ENCODE measurements at places on chromosomes 6 and 20.

DNA sequence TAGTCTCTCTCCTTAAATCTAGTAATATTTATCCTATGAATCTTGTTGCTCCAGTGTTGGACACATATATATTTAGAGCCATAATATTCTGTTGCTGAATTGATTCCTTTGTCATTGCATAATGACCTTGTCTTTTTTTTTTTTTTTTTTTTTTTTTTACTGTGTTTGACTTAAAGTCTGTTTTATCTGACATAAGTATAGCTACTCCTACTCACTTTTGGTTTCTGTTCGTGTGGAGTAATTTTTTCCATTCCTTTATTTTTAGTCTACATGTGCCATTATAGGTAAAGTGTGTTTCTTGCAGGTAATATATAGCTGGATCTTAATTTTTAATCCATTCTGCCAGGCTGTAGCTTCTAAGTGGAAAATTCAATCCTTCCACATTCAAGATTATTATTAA, 166.5 kb downstream of the GMDS start:
- DNase-seq: no peak

DNA sequence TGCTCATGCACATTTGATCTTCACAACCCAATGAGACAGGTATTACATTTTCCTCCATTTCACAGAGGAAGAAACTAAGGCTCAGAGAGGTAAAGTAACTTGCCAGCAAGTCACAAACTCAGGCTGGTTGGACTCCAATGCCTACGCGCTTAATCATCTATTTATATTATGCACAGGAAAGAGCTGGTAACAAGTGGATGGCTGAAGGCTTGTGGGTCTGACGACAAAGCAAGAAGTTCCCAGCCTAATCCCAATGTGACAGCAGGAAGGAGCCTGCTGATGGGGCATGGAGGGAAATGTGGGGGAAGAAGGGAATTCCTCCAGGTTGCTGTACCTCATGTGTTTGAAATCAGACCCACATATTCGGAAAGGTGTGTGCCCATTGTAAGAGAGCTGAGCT, 3.9 kb downstream of the CDH22 start:
- no peak for DNase-seq

GRCh38 chr6:74491844-74492374, 713.9 kb downstream of the COL12A1 start:
- DNase-seq: no peak

- DNase-seq: no peak
Measured at GRCh38 chr20:52252664-52253063, 61.1 kb upstream of the ZFP64 start.

GRCh38 chr6:149899486-149899885, 1.6 kb upstream of the RAET1E start:
- no peak for DNase-seq

DNA sequence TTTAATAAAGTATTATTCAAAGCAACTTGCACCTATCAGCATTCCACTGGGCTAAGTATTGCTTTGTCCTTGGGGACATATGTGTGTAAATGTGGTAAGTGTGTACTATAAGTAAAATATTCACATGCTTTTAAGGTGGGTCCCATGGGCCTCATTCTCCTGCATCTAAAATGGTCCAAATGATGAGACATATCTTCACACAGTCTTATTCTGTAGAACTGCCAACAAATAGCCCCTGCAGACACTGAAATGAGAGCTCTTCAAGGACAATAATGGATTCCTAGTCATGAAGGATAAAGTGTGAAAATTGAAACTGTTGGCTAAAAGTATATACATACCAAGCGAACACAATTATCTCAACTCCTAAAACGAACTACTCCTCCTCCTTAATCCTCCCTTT, 81.8 kb downstream of the SMLR1 start:
- DNase-seq: no peak

DNA sequence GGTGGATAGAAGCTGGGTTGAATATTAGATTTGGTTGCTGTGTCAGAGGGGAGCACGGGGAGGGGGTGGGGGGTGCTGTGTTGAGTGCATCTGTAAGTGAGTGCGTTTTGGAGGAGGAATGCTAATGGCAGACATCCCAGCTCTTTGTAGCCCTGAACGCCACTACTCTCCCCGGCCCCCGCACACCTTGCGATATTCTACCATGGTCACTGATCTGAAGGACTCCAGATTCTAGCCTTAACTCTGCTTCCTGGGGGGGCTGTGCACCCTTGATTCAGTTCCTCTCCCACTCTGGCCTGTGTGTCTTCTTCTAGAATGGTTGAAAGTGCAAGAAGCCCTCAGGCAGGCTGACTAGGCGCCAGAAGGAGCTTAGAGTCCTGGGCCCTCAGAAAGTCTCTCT, 7.1 kb downstream of the GLP1R start:
- no peak for DNase-seq

GRCh38 chr6:115898246-115898645, 162.4 kb downstream of the FRK start:
- peak; percentile 72 for DNase-seq

DNA sequence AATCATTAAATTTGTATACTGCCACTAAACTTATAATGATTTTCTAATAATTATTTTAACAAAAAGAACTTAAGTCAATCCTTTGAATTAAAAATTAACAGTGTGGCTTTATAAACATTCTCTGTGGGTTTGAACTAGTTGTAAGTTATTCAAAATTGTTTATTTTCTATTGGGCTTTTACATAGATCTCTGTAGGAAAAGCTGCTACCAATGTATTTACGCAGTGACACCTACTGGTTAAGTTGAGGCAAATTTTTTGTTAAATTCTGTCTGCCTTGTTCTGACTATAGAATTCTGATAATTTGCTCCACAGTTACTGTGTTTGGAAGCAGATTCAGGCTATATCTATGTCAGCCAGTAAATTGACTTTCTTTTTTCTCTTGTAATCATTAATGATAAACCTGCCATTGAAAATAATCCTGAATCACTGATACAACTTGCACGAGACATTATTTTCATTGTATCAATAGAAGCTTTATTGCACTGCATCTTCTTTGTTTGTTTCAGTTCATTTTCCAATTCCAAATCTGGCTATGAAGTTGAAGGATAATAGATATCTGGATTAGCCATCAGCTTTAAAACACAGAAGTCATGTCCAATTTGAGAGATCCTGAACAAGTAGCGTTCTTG, 66.0 kb upstream of the UTRN start:
- DNase-seq: peak; percentile 72

GRCh38 chr6:22290045-22290444, 6.8 kb downstream of the PRL start:
- DNase-seq: no peak

Data from fibroblast of mammary gland (primary cell).